ENCODE measurements at places on chromosomes 5 and 9.
A peak's percentile ranks its signal among the peaks of the same experiment; 100 is the strongest.

- no peak for DNase-seq
Measured at GRCh38 chr5:33261305-33261704, 179.5 kb upstream of the TARS1 start.

GRCh38 chr5:56161927-56162326, 71.2 kb downstream of the ANKRD55 start:
- DNase-seq = no peak

- DNase-seq = no peak
Measured at GRCh38 chr5:171634511-171634910, 151.1 kb upstream of the SMIM23 start.

DNA sequence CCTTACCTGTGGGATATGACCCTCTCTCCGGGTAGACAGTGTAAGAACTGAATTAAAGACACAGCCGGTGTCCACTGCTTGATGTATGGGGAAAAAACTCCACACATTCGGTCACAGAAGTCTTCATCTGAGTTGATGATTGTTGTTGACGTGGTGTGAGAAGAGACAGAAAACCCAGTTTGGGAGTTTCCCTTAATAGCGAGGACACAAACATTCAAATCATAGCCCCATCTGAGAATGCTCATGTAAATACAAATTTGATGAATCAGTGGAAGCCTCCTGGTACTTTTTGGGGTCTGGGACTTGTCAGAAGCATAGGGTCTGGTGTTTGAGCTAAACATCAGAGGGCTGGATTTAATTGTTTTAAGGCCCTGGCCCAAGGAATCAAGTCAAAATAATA, 11.0 kb downstream of the HAVCR1 start:
- DNase-seq = no peak

GRCh38 chr9:131714161-131714646, 25.7 kb downstream of the RAPGEF1 start:
- no peak for DNase-seq

GRCh38 chr9:125755340-125755739, 8.2 kb downstream of the PBX3 start:
- DNase-seq = no peak

DNA sequence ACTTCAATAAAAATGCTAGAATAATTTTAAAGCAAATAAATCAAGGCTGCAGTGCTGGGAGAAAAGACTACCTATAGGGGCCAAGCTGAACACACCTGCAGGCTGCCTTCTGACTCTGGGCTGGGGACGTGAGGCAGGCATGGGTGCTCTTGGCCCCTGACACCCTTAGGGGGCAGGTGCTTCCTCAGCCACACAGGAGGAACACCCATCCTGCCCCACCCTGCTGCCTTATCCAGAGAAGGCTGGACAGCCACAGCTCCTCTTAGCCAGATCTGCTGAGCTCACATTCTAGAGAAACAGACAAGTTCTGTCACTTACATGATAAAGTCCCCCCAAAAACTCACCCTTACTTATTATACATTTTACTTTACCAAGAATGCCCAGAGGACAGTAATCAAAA, 6.6 kb upstream of the LMX1B start:
- no peak for DNase-seq

DNA sequence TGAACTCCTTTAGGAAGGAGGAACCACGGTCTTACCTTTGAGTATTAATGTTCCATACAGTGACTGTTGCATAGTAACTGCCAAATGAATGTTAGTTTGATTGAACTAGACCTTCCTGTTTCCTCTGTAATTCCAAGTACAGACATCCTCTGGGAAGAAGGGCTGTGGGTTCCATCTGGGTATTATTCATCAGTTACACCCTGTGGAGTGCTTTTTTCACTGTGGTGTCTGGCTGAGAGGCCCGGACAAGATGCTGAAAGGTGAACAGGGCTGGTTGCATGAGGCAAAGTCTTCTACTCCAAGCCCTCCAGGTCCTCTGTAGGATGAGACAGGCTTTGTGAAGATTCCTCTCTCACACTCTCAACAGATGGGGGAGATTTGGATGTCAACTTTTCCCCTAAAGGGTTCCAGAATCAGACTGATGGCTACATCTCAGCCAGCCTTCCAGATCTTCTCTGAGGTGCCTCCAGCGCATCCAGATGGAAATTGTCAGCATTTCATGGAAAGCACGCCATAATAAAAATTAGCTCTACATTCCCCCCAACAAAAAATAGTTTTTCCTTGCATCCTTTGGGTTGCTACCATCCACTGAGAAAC, 230.9 kb downstream of the GAS1 start:
- DNase-seq = no peak

- no peak for DNase-seq
Measured at GRCh38 chr5:138102454-138103318, 18.9 kb downstream of the WNT8A start.

GRCh38 chr9:100700689-100701318, 122.9 kb downstream of the CAVIN4 start:
- peak; percentile 38 for DNase-seq

DNA sequence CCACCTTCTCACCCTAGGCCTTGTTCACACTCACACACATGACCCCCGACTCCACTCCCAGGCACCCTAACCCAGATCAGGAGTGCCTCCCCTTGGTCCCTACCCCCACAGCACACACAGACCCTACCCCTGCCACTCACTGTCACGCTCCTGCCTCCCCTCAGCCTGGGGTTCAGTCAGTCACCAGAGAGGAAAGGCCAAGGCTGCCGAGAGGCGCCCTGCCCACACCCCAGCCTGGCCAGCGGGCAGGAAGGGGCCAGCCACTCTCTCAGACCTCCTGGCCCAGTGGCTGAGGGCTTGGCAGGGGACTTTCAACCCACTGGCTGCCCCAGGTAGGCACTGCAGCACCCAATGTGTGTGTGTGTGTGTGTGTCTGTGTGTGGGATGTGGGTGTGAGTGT, 122.4 kb upstream of the MVB12B start:
- DNase-seq = no peak

DNA sequence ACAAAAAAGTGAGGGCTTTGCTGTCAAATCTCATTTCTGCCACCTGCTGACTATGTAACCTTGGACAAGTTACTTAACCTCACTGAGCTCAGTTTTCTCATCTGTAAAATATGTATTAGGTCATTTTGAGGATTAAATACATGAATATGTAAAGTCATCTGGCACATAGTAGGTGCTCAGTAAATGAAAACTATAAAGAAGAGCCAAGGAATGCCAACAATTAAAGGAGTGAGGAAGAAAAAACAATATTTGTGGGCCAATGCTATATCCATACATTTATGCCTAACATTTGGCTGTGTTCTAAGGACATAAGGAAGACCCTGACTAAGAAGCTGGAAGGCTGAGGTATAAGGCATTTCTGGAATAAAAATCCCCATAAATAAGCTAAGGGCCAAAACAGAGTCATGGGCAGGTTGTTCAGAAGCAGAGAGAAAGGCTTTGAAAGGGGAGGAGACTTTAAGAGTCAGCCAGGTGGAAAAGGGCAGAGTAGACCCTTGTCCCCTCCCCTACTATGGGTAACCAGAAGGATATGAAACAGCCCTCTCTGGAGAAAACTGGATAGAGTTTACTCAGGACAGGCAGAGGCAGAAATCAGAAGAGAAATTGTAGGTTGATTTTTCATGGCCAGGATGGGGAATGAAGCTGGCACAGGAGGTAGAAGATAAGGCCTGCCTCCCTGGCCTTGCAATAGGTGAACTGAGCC, 47.6 kb upstream of the SIL1 start:
- DNase-seq = no peak

DNA sequence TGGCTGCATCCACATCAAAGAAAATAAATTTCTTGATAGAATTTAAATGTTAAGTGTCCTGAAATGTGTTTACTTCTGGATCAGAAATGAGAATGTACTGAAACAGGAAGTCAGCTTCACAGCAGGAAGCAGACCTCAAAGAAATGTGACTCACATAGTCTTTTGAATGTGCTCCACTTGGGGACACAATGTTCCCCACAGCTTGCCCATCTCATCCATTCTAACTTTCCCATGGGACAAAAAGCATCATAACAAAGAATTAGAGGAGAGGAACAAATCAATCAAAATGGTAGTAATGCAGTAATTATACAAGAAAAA, 85.7 kb downstream of the GRAMD2B start:
- DNase-seq = no peak

DNA sequence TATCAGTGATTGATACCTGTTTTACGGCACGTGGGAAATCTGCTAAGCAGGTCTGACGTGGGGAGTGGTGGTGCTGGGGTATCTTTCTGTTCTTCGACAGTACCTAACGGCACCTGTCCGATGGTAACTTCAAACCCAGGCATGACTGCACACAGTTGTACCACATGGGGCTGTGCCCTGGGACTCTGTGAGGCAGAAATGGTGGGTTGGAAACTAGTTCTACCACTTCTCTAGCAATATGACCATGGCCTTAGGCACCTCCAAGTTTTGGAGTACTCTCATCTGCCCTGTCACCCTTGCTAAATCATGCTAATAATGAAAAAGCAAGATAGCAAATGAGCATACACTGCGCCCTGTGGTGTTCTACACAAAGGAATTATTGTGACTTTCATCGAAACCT, 30.9 kb downstream of the EPB41L4B start:
- no peak for DNase-seq

DNA sequence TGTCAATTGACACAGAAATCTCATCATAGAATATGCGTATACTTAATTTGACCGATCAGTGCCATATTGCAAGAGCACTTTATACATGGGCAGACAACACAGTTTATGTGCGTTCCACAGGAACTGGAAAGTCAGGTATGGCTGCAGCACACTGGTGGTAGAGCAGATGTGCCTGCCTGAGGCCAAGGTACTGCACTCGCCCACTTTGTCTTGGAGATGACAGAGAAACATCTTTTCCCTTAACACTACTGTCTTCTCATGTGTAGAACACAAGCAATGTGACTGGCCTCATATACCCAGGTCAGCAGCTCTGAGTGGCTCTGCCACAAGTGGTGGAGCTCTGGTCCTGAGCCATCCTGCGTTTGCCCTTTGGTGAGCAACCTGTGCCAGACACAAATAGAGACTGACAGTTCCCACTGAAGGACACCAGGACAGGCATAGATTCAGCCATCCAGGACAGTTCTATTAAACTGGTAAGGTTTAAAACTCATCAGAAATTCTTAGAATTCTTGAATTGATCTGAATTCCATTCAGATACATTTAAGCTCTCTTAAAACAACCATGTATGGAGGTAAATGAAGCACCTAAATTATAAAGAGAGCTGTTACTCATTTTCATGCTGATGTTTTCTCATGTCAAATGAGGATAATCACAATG, 21.0 kb upstream of the PPP2CA start:
- no peak for DNase-seq

DNA sequence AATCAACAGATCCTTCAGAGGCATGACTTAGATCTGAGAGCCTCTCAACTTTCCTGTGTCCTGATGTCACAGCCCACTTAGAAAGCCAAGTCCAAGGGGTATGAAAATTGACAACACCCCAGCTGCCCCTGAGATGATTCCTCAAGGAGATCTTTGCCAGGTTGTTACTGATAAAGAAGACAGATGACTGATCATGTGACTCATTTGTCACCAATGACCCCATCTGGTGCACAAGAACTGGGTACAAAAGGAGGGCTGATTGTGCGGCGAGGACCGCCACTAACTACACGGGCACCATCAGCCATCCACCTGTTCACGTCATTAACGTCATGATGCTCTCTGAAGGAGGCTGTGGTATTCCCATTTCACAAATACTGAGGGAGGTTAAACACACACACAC, 583.2 kb upstream of the KLF4 start:
- no peak for DNase-seq

- DNase-seq = no peak
Measured at GRCh38 chr5:113187906-113188305, 211.3 kb downstream of the DCP2 start.

DNA sequence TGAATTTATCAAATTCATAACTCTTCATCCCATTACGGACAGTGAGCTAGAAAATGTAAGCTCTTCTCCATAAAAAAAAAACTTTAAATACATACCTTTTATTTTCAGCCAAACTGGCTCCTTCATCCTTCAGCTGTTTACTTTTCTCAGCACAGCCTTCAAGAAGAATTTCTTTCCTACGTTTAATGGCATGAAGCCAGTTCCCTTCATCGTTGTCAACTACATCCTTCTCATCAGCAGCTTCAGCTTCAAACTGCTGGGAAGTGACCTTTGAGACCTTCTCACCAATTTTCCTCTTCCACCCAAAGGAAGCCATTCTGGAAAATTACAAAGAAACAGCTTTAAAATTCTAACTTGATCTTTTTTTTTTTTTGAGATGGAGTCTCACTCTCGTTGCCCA, 9.1 kb downstream of the TTC33 start:
- no peak for DNase-seq

- no peak for DNase-seq
Measured at GRCh38 chr5:13910637-13911288, 33.7 kb downstream of the DNAH5 start.

Data from SHP77 (cell line).